ENCODE measurements at places on chromosomes 13 and 19.

DNA sequence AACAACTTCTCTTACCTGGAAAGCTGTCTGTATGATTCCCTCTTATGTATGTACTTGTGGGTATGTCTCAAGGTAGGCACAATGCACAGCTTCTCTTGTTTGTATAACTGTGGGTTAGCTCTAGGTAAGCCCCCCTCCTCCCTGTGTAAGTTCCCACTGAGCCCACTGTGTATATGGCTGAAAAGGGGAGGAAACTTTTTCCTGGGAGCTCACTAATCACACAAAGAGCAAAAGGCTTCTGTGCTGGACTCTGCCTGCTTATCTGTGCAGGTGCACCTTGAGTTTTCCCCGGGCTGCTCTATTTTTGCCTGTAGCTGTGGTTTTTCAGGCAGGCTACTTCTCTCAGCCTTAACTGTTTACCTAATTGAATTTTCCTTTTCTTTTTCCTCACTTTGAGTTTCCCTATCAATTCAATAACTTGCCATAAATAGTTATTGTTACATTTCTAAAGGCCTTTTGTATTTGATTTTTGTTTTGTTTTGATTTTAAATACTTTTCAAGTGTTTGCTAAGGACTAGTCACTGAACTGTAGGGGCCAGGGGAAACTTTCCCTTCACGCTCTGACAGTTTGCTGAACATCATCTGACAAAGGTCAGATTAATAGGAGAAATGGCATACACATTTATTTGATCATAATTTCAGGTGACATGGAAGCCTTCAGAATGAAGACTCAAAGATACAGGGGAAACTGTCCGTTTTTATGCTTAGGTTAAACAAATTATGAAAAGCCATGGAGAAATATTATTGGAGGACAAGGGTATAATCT lies 423.5 kb upstream of the ATXN8OS start:
- no peak for DNase-seq

- no peak for DNase-seq
Measured at GRCh38 chr13:51623473-51623872, 39.2 kb downstream of the WDFY2 start.

DNA sequence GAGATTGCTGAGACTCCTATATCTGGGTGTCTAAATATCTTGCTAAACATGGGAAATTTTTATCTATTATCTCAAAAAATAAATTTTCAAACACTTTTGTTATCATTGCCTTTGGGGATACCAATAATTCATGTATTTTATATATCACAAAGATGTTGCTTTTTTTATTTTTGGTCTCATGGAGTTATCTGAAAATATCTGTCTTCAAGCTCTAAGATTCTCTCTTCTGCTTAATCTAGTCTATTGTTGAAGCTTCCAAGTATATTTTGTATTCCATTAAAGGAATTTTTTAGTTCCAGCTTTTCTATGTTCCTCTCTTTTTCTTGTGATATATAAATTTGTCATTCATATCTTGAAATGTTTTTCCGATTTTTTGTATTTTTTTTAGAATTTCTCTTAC lies 812.0 kb downstream of the DACH1 start:
- no peak for DNase-seq

- no peak for DNase-seq
Measured at GRCh38 chr13:20968745-20969144, 66.2 kb upstream of the XPO4 start.

GRCh38 chr19:15265850-15266248 lies 33.6 kb upstream of the EPHX3 start:
- peak; percentile 92 for DNase-seq

GRCh38 chr13:101144808-101145419 lies 271.4 kb downstream of the NALCN start:
- peak; percentile 57 for DNase-seq

GRCh38 chr13:85586422-85586831 lies 212.8 kb downstream of the SLITRK6 start:
- DNase-seq = no peak

- no peak for DNase-seq
Measured at GRCh38 chr13:106493533-106494220, 41.8 kb downstream of the EFNB2 start.

DNA sequence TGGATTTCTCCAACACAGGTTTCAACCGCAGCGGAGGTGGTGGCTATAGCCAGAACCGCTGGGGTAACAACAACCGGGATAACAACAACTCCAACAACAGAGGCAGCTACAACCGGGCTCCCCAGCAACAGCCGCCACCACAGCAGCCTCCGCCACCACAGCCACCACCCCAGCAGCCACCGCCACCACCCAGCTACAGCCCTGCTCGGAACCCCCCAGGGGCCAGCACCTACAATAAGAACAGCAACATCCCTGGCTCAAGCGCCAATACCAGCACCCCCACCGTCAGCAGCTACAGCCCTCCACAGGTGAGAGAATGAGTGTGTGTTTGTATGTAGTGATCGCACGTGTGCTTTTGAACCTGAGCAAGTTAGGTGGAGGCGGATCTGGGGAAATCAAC lies 6.0 kb upstream of the CCDC97 start:
- no peak for DNase-seq

- DNase-seq = peak; percentile 51
Measured at GRCh38 chr13:44313674-44314073, 60.0 kb upstream of the SERP2 start.

DNA sequence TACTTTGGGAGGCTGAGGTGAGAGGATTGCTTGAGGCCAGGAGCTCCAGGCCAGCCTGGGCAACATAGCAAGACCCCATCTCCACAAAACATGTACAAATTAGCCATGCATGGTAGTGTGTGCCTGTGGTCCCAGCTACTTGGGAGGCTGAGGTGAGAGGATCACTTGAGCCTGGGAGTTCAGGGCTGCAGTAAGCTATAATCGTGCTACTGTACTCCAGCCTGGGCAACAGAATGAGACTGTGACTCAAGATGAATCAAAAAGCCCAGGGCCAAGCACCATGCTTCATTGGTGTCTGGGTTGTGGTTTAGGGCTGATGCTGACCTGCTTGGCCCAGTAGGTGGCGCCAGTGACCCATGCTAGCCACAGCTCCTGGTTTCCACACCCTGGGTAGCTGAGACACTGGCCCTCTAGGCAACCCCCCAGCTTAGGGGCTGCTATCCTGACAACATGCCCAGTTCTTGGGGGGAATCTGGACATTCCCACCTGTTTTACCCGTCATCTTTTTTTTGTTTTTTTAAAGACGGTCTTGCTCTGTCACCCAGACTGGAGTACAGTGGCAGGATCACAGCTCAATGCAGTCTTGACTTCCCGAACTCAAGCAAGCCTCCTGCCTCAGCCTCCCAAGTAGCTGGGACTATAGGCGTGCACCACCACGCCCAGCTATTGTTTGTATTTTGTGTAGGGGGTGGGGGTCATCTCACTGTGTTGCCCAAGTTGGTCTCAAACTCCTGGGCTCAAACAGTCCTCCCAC lies 5.5 kb downstream of the CCDC124 start:
- DNase-seq = peak; percentile 93

DNA sequence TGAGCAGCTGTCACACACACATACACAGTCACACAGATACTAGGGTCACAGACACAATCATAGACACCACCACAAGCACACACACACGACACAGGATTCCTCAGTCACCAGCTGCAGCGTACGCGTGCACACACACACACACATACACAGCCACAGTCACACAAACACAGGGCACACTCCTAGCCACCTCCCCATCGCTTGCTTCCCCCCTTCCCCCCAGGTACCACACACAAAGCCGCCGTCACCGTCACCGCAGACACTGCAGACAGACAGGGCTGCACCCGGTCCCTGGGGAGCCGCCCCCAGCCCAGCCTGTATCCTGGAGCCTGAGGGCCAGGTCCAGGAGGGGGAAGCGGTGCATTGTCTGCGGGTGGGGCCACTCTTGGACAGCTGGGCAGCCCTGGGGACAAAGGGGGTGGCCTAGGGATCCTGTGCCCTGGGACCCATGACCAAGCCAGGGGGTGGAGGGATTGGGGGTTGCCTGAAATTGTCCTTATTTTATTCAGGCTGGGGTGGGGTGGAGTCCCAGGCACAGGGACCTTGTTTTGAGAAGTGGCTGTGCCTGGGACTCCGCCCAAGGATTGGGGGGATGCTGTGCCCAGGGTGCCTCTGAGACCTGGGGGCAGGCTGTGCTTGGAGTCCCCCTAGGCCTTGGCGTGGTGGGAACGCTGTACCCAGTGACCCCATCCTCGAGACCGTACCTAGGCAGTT lies 957 bp downstream of the NUMBL start:
- peak; percentile 47 for DNase-seq

- DNase-seq = peak; percentile 17
Measured at GRCh38 chr13:19713186-19713965, 69.4 kb downstream of the PSPC1 start.

GRCh38 chr13:94233401-94233800 lies 246.1 kb downstream of the DCT start:
- DNase-seq = peak; percentile 75

DNA sequence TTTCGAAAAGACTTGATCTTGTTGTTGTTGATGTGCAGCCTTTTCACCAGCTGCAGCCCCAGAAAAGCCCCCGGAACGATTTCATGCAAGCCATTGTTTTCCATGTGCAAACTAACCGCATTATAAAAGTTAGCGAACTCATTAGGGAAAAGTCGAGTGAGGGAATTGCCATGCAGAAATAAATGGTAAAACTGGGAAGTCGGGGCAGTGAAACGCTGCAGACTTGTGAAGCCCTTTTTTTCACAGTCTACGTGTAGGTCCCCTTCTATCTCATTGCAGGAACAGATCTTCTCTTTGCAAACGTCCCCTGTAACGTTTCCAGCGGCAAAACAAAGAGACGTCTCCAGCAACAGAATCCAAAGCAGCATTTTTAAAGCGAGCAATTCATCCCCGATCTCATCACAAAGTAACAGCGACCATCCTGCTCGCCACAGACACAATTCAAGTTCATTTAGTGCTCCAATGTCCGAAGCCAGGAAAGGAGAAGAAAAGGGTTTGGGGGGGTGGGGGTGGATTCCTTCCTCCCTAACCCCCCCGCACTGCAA lies 1.1 kb downstream of the SLITRK1 start:
- no peak for DNase-seq

DNA sequence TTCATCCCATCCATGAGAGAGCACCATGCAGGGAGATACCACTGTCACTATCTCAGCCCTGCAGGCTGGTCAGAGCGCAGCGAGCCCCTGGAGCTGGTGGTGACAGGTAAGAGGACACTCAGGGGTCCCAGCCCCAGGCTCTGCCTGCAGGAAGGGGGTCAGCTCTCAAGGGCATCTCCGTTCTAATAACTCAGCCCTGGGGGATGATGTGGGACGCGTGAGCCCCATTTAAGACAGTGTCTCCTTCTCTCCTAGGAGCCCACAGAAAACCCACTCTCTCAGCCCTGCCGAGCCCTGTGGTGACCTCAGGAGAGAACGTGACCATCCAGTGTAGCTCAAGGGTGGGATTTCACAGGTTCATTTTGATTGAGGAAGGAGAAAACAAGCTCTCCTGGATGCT lies 15.5 kb upstream of the KIR3DL3 start:
- no peak for DNase-seq

DNA sequence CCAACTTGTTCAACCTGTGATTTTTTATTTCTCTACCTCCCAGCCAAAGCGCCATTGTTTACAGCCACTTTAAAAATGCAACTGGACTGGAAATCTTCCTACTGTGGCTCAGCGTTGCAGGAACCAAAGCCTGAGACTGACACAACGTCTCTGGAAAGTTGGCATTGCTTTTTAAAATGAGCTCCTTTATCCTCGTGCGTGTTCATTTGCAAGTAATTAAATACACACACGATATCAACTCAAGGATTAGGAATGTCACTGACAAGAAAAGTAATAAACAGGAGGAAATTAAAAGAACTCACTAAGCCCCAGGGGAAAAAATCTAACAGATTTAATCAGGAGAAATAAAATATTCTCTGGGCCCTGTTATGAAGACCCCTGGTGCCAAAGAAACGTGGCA lies 184.6 kb upstream of the IRS2 start:
- DNase-seq = peak; percentile 31

DNA sequence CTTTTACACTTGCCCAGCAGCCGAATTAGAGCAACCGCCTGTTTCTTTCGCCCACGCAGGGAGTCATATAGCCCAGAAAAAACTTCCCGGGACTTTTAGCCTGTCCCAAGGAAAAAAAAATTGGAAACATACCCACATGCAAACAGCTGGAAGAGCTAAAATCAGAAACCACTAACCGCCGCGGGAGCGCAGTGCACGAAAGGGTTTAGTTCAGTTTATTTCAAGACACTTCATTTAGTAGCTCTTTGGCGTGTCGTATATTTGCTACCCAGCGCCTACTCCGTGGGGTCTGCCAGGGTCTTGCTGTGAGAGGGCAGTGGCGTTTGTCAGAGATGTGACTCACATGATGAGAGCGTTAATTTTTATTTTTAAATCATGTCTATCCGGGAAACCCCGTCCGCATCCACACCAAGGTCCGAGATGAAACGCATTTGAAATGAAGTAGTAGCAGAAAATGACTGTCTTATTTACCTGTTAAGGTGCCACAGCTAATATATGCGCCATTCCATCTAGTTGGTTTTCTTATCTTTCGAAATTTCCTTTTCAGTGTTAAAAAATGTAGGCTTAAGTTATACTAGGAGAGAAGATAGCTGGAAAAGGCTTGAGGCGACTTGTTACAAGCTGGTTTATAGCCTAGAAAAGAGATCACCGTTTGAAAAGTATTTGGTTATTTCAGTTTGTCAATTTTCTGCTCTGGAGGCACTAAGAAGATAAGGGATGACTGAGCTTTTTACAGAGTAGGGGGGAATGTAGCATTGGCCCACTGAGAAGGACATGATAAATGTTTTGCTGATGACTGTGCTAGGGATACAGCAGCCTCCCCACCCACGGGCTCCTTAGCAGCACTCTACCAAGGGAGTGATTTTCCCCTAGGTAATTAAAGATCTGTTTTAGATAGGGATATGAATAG lies 1.7 kb downstream of the KLF5 start:
- peak; percentile 66 for DNase-seq

GRCh38 chr13:27011661-27012060 lies 159.9 kb downstream of the USP12 start:
- DNase-seq = no peak

GRCh38 chr19:54206831-54207177 lies 6.1 kb downstream of the RPS9 start:
- no peak for DNase-seq

GRCh38 chr13:80928241-80928640 lies 587.3 kb upstream of the SPRY2 start:
- DNase-seq = no peak

DNA sequence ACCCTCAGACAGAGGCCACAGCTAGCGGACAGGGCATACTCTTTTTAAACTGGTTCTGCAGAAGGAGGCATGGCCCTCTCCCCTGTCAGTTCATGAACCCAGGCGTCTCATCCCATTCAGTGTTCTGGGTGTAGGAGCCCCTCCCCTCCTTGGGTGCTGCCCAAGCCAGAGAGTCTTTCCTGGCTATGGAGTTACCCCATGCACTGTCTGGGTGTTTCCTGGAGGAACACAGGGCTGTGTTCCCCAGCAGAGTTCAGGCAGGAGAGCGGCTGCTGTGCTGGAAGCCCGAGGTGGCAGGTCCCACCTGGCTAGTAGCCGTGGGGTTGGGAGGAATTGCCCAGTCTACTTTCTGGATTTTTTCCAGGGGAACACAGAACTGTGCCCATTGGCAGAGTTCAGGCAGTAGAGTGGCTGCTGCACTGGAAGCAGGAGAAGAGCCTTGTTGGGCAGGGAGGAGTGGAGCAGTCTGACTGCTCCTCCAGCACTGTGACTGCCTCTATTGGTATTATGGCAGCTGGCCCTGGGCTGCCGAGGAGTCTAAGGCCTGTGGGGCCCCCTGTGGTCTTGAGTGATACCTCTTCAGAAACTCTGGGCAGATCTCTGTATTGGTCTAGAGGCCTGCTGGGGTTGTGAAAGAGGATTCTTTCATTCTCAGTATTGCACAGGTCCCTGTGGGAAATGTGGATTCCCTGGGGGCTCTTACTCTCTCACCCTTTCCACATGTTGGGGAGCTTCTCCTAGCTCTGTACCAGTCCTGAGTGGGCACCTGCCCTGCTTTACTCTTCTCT lies 168.3 kb downstream of the PCDH20 start:
- DNase-seq = no peak
